Stimulated activated CD4-positive, alpha-beta T cell treated with anti-CD3 and anti-CD28 coated beads, Interleukin-12 subunit alpha, Interleukin-12 subunit beta, amount 100 ng/mL, for 24 hours (primary cell): ENCODE measurements at places on chromosomes 2 and 18.

DNA sequence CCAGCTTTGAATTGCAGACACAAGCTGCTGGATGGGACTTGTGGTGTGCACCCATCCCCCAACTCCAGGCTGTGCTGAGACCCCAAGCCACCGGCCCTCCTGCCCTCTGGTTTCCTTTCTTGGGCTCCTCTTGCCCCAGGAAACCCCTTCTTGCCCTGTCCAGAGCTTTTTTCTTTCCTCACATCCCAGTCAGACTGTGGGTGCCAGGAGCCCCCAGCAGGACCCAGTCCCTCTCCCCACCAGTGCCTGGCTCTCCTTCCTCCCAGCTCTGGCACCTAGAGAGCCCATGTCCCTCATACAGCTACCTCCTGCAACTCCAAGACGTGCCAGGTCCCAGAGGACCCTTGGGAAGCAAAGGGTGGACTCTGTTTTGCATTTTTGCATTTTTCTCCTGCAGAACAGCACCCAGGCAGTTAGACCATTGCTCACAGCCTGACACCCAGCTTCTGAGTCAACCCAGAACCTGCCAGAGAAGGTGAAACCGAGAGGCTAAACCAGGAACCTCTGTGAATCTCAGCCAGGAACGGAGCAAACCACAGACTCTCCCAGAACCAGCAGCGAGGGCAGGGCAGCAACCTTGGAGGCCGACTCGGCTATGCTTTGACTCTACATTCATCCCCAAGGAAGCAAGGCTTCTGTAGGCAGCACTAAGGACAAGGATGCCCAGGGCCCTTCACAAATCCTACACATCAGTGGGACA lies 221.1 kb downstream of the ANAPC1 start:
- peak; percentile 35 for DNase-seq

DNA sequence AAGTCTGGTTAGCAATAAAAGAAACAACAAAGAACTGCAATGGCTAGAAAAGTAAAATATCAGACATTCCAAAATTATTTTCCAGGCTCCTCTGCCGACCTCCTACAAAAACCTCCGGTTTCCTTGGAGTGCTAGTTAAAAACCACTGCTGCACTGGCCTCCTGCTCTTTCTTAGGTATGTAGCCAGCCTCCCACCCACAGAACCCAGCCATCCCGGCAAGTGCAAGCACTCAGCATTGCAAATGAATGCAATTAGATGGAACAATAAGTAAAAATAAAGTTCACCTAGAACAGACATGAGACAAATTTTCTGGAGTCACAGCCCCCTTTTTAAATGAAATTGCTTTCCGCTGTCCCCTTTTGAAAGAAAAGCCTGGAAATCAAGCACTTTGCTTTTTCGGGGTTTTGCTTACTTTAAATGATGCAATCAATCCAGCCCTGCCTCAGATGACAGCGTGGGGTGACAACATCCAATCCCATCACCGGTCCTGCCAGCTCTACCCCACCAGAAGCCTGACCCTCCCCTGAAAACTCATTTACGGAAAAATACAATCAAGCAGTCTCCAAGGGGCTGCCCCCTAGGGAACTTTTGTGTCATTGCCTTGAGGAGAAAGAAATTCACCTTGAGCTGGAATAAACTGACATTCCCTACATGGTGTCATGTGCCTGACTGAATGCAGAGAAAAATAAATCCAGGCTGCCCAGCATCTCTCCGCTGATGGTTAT lies 199.8 kb downstream of the EPHA4 start:
- DNase-seq, result no peak

DNA sequence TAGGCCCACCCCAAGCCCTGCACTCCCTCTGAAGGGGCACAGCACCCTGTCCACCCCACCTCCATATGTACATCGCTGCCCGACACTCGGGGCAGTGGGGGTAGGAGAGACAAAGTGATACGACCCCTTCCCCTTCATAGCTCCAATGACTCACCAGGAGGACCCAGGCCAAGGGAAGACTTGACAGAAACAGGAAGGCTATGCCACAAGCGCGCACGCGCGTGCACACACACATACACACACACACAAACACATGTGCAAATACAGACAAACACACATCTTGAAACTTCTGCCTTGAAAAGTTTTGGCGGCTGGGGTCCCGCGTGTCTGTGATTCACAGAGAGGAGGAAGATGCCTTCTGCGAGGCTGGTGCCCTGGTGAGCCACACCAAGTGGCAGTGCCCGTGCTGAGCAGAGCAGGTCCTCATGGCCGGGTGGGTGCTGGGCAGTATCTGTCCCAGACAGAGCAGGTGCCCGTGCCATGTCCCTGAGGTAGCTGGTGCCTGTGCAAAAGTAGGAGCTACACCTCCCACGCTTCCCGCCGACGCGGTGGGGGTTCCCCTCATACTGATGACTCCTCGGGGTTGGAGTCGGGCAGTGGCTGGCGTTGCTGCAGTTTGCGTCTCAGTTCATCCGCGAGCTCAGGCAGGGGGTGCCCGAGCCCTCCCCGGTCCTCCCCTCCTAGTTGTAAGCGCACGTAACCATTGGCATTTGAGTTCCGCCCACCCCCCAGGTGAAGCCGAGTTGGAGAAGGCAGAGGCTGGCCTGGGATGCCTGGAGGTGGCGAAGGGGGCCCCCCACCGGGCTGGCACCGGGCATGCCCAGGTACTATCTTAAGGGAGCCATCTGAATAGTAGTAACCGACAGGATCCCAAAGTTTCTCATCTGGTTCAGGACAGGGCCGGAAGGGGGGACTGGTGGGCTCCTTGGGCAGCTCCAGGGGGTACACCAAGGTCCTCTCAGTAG lies 2.5 kb upstream of the ANKRD39 start:
- DNase-seq, result no peak

DNA sequence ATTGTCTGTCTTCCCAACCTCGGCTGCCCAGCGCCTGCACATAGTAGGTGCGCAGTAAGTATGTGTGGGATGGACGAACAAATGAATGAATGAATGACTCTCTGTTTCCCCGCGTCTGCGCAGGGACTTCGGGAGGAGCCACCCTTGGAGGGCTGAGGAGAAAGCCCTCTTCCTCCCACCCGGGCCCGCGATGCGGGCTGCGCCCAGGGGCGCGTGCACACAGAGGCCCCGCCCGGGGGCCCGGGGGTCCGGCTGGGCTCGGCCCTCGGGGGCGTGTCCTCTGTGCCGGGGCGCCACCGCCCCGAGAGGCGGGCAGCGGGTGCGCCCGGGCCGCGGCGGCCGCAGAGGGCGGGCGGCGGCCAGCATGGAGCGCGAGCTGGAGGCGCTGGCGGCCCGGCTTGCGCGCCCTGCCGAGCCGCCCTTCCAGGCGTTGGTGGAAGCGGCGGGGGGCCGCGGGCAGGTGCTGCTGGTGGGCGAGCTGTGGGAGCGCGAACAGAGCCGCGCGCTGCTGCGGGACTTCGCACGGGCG lies at the start of gene C2orf72:
Gene C2orf72 (plus strand): TSS at position 322 of the 529 bp plus-strand sequence. CDS start 43 bp downstream, at position 365.
- DNase-seq, result no peak

DNA sequence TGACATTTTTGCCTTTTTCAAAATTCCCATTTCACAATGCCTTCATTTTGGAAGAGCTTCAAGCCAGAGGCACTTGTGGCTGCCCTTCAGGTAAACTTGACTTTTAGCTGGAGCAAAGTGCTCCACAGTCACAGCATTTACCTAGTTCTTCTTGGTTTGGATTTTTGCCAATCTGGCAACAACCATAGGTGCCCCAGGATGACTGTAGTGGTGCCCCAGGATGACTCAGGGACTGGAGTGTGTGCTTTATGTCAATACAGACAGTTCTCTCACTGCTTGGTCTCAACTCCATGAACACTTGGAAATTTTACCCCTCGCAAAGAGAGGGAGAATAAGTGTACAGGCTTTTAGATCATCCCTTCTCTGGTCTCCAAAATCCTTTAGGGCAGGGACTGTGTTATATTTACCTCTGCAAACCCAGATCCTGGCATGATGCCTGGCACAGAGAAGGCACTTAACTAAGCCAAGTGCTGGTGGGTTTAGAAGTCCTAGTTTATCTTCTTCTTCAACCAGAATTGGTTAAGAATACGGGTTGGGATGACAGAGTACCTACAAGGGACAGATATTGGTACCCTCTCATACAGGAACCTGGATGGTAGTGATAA lies 15.3 kb upstream of the PTPN4 start:
- DNase-seq, result no peak

- DNase-seq, result no peak
These were observed 273.5 kb downstream of the CALCRL start for GRCh38 chr2:187174582-187174981.

- no peak for DNase-seq
These were observed 16.7 kb downstream of the LANCL1 start for GRCh38 chr2:210459880-210460279.

DNA sequence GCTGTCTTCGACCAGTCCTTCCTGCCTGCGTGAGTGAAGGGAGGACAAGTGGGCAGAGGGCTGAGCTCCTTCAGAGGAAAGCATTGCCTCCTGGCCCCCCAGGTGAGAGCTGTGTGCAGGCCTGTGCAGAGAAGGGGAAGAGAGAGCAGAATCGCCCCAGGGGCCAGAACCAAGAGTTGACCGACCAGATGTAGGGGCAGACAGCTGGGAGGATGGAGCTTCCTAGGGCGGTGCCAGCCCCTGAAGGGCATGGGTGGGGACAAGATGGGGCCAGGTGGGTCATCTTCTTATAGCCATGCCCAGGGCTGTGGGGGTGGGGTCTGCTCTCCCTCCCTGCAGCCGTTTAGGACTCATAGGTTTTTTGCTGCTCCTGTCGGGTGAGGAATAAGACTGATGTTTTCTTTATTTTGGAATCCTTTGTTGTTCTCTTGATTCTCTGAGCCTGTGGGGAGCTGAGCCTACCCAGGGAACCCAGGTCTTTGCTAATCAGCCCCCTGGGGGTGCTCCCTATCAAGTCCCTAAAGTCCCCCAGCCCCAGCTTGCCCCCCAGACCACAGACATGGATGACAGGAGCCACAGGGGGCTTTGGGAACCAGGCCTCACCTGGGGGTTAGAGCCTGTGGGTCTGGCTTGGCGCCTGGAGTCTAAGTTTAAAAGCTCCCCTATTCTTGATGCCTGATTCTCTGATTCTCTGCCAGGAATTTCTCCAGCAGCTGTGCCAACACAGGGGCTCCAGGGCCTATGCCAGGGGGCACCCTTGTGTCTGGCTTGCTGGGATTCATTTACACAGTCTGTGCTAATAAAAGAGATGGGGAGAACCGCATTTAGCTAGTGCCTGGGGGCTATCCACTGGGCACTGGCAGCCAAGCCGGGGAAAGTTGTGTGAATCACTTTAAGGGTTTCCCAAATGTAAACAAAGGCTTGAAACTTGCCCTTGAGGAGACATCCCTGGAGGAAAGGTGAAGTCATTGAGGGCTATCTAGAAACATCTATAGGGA lies 9.3 kb upstream of the EFHD1 start:
- no peak for DNase-seq

DNA sequence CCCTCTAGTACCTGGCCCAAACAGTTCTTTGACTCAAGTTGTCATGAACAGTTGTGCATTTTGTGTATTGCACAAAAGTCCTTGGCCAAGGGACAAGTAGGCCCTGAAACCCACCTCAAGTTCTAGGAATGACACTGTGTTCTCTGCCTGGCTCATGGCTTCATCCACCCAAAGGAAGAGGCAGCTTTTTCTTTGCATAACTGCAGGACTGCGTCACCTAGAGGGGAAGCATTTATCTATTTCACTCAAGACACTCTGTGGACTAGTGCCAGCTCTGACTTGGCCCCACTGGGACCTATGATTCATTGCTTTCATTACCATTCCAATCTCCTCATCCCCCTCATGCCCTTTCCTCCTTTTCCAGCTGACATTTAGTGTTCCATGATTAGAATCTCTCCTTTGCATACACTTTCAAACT lies 119.3 kb upstream of the SIX2 start:
- DNase-seq, result no peak

- no peak for DNase-seq
These were observed 97.8 kb downstream of the VSNL1 start for GRCh38 chr2:17638196-17638743.

- no peak for DNase-seq
These were observed 29.7 kb upstream of the PIEZO2 start for GRCh38 chr18:11178951-11179549.

GRCh38 chr2:17557596-17557995 lies 17.1 kb downstream of the VSNL1 start:
- DNase-seq, result no peak
